Mesendoderm (in vitro differentiated cells): ENCODE measurements at places on chromosomes 7 and 10.
A peak's percentile ranks its signal among the peaks of the same experiment; 100 is the strongest.

GRCh38 chr7:150901160-150902035, 49.1 kb downstream of the AOC1 start:
- no peak overlapping the region for H3K4me3 ChIP-seq
- no peak overlapping the region for H3K27ac ChIP-seq
- H3K36me3 ChIP-seq, result no peaks in the 10 kb centered on the region
- no peak for DNase-seq

- no peaks in the 10 kb centered on the region for H3K4me1 ChIP-seq
- H3K36me3 ChIP-seq, result no peaks in the 10 kb centered on the region
- H3K4me3 ChIP-seq, result no peak overlapping the region
- no peaks in the 10 kb centered on the region for H3K27me3 ChIP-seq
Observed at GRCh38 chr7:86320341-86320740, 323.4 kb upstream of the GRM3 start.

DNA sequence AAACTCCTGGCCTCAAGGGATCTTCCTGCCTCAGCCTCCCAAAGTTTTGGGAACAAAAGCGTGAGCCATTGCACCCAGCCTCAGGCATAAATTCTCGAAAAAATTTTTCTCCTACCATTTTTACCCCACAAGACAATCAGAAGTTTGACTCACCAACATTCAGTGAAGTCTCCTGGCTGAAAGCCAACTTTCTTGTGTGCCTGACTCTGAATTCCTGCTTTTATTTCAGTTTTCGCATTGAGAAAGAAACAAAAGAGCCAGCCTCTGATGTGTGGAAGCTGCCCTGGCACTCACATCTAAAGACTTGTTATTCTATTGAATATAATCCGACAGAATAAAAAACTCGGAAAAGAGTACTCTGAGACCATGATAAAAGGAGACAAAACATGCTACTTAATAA, 402.9 kb downstream of the MAGI2 start:
- no peak overlapping the region for H3K27ac ChIP-seq
- H3K4me1 ChIP-seq, result no peaks in the 10 kb centered on the region
- no peak overlapping the region for H3K4me3 ChIP-seq
- no peaks in the 10 kb centered on the region for H3K27me3 ChIP-seq

GRCh38 chr7:112080978-112081377, 125.2 kb downstream of the DOCK4 start:
- H3K36me3 ChIP-seq, result no peaks in the 10 kb centered on the region
- H3K4me3 ChIP-seq, result no peak overlapping the region
- H3K27ac ChIP-seq, result no peak overlapping the region
- peak; percentile 70 for DNase-seq

- H3K4me1 ChIP-seq, result no peaks in the 10 kb centered on the region
- peaks cover 4% of the 10 kb centered on the region for H3K36me3 ChIP-seq
Observed at GRCh38 chr10:70206762-70207161, 26.5 kb downstream of the PPA1 start.

DNA sequence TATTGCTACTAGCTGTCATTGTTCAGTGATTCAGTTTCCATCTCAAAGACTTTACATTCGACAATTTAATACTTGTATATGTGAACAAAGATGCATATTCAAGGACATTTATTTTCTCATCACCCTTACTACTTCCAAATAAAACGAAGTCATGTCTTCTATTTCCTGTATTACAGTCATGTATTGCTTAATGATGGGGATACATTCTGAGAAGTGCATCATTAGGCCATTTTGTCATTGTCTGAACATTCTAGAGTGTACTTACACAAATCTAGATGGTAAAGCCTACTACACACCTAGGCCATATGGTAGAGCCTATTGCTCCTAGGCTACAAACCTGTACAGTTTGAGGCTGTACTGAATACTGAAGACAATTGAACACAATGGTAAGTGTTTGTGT, 6.5 kb downstream of the C10orf95 start:
- no peak for DNase-seq
- no peaks in the 10 kb centered on the region for H3K36me3 ChIP-seq

DNA sequence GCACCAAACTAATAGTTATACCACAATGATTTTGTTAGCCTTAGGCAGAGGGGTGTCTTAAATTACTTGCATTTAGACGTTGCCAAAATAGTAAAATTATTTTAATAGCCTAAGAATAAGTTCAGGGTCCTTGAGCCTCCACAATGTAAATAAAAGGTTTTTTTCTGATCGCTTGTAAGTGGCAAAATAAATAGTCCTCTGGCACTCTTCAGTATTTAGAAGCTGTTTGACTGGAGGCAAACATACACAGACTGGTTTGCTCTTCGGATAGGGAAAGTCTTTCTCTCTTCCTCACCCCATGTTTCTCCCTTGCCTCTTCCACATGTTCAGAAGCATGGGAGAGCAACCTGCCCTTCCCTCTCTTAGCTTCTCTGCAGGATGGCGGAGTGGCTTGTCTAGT, 49.5 kb upstream of the FAM180A start:
- DNase-seq, result no peak
- no peak overlapping the region for H3K4me3 ChIP-seq
- H3K27ac ChIP-seq, result no peak overlapping the region
- H3K36me3 ChIP-seq, result no peaks in the 10 kb centered on the region

DNA sequence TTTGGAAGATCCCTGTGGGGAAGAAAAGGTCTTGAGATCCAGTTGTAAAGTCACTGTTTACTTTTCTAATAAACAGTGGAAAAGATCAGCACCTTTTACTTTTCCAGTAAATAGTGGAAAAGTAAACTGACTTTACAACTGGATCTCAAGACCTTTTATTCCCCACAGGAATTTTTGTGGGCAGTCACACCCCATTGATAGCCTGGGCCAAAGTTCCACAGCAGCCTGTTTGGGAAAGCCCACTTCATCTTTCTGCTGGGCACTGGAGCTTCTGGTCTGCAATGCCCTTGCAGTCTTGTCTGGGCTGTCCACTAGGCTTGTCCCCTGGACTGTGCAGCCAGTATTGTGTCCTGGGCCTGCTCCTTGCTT, 50.2 kb downstream of the ADCY1 start:
- no peaks in the 10 kb centered on the region for H3K36me3 ChIP-seq
- no peak for DNase-seq
- no peak overlapping the region for H3K4me3 ChIP-seq
- H3K27ac ChIP-seq, result no peak overlapping the region
- no peaks in the 10 kb centered on the region for H3K27me3 ChIP-seq
- H3K4me1 ChIP-seq, result no peaks in the 10 kb centered on the region

DNA sequence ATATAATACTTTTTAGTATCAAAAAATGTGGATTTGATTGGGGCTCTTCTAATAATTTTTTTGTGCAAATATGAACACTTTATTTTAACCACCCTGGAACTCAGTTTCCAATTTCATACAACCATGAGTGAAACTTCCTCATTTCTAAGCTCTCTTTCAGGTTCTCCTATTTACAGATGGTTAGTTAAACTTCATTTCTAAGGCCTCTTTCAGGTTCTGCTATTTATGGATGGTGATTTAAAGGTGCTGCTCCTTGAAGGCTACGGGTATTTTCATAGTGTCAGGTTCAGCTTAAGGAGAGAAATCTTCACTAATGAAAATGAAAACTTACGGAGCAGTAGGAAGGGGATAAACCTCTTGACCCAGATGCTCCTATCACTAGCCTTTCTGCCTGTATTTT, 568.3 kb downstream of the KIF20B start:
- H3K4me3 ChIP-seq, result no peak overlapping the region
- no peaks in the 10 kb centered on the region for H3K4me1 ChIP-seq
- no peak for DNase-seq
- no peak overlapping the region for H3K27ac ChIP-seq

DNA sequence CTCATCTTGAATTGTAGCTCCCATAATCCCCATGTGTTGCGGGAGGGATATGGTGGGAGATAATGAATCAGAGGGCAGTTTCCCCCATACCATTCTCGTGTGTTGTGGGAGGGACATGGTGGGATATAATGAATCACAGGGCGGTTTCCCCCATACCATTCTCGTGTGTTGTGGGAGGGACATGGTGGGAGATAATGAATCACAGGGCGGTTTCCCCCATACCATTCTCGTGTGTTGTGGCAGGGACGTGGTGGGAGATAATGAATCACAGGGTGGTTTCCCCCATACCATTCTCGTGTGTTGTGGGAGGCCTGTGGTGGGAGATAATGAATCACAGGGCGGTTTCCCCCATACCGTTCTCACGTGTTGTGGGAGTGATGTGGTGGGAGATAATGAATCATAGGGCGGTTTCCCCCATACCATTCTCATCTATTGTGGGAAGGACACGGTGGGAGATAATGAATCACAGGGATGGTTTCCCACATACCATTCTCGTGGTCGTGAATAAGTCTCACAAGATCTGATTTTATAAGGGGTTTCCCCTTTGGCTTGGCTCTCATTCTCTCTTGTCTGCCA, 271.0 kb downstream of the MAD1L1 start:
- H3K27me3 ChIP-seq, result no peaks in the 10 kb centered on the region
- H3K27ac ChIP-seq, result no peak overlapping the region
- no peak overlapping the region for H3K4me3 ChIP-seq
- no peaks in the 10 kb centered on the region for H3K4me1 ChIP-seq
- H3K36me3 ChIP-seq, result no peaks in the 10 kb centered on the region

DNA sequence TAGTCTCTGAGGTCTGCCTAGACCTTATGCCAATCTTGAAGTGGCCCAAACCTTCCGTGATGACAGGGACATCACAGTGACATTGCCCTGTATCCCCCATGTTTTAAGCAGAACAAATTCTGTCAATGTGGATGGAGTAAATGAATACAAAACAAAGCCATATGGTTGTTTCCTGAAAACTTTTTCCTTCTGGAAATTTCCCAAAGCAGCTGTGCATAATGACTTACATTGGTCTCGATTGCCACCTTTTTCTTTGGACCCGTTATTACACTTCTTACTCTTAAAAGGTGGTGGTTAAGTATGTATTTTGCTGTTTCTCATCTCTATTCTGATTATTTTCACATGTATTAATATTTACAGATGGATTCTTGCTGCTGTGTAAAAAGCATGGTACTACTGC, 411.2 kb upstream of the KLF6 start:
- H3K27ac ChIP-seq, result no peak overlapping the region
- no peaks in the 10 kb centered on the region for H3K4me1 ChIP-seq
- no peaks in the 10 kb centered on the region for H3K27me3 ChIP-seq
- H3K36me3 ChIP-seq, result no peaks in the 10 kb centered on the region

- no peak overlapping the region for H3K27ac ChIP-seq
- H3K36me3 ChIP-seq, result no peaks in the 10 kb centered on the region
Observed at GRCh38 chr10:8114741-8115617, 60.5 kb downstream of the GATA3 start.

- no peaks in the 10 kb centered on the region for H3K27me3 ChIP-seq
- no peak overlapping the region for H3K27ac ChIP-seq
- DNase-seq, result no peak
- no peaks in the 10 kb centered on the region for H3K4me1 ChIP-seq
- H3K4me3 ChIP-seq, result no peak overlapping the region
Observed at GRCh38 chr10:79418274-79418673, 27.1 kb downstream of the ZCCHC24 start.

DNA sequence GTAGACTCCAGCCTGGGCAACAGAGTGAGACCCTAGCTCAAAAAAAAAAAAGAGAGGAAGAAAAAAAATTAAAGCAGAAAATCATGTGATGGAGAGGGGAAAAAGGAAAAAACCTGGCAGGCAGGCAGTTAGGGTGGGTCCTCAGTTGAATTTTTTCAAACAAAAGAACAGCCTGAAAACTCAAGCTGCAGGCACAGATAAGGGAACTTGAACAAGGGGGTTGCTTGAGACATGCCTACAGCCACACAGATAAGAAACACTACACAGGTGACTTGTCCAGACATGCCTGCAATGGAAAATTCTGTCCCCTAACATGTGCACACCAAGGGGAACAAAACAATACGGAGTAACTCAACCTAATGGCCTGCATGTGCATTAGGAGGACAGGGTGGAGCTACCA, 19.2 kb downstream of the VIM start:
- no peaks in the 10 kb centered on the region for H3K4me1 ChIP-seq
- H3K36me3 ChIP-seq, result no peaks in the 10 kb centered on the region
- H3K27me3 ChIP-seq, result no peaks in the 10 kb centered on the region
- peak overlapping the region; percentile 13 for H3K4me3 ChIP-seq
- DNase-seq, result no peak

- no peak overlapping the region for H3K4me3 ChIP-seq
- no peaks in the 10 kb centered on the region for H3K36me3 ChIP-seq
- H3K4me1 ChIP-seq, result peaks cover 2% of the 10 kb centered on the region
- H3K27ac ChIP-seq, result no peak overlapping the region
- H3K27me3 ChIP-seq, result no peaks in the 10 kb centered on the region
Observed at GRCh38 chr7:50785346-50785745, 2.6 kb upstream of the GRB10 start.

DNA sequence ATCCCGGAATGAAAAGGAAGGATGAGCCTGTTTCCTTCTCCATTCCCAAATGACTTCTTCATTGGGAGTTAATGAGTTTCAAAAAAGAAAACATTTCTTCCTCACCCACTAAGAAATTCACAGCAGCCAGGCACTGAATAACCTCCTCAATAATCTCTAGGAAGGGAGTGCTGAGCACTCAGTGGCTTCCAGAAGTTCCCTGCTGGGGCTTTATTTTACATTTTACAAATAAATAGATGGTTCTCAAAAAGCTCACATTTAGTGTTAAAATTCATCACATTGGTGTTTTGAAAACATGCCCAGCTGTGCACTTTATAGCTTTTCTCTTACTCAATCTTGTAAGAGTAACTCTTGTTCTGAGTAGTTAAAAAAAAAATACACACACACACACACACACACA, 148.9 kb upstream of the PFKP start:
- no peaks in the 10 kb centered on the region for H3K36me3 ChIP-seq
- no peak overlapping the region for H3K4me3 ChIP-seq
- H3K27ac ChIP-seq, result no peak overlapping the region

DNA sequence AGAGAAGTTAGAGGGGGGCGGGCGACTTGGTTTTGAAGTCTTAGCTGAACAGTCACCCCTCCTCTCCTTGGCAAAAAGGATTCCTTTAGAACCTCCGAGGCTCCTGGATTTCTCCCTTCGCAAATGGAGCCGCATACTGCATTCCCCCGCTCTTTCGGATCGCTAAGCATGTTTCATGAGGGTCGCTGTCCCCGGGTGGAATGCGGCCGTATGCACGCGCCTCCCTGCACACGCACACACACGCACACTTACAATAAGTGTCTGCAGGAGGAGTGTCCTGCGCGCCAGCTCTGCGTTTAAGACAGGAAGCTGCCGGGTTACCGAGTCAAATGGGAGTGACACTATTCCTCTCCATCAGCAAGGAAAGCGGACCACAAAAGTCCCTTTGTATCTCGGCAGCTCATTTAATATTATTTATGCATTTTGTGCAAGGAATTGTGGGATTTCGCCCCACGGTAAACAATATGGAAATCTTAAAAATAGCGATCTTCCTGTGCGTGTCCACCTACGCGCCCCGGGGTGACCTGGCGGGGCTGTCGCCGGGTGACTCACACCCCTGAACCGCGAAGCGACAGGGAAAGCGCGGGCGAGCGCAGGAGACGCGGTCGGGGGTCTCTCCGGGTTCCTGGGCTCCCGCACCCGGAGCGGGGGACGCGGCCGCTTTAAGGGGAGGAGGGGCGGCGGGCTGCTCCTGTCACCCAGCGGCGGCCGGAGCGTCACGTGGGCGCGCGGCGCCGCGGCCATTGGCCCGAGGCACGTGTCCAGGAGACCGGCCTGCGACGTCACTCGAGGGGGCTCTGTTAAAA, 988 bp upstream of the EN2 start:
- H3K27ac ChIP-seq, result no peak overlapping the region
- H3K27me3 ChIP-seq, result peaks cover 90% of the 10 kb centered on the region
- H3K4me1 ChIP-seq, result no peaks in the 10 kb centered on the region
- no peak overlapping the region for H3K4me3 ChIP-seq

GRCh38 chr10:102402512-102402896, 7.0 kb downstream of the NFKB2 start:
- H3K27me3 ChIP-seq, result peaks cover 3% of the 10 kb centered on the region
- peaks cover 2% of the 10 kb centered on the region for H3K4me1 ChIP-seq
- H3K4me3 ChIP-seq, result no peak overlapping the region
- no peaks in the 10 kb centered on the region for H3K36me3 ChIP-seq
